Upper lobe of right lung (tissue), 1 donor: ENCODE measurements at places on chromosomes 7 and 10. TPM values are rescaled to one million over a fixed set of nuclear protein-coding genes. Genes with fewer than 3 reads are reported as not detected.

Gene LDB3
- 2.5 TPM for total RNA-seq

Gene ENKUR
- 0.49 TPM for total RNA-seq

Gene CCDC7
- 23.6 TPM for total RNA-seq

Gene TMEM236
- 5.0 TPM for total RNA-seq

Gene CLCN1
- not detected for total RNA-seq

Gene GPR146
- 40.0 TPM for total RNA-seq
